Activated naive CD8-positive, alpha-beta T cell treated with anti-CD3 and anti-CD28 coated beads, Interleukin-2, amount 10 ng/mL, durations not matched to agents 7 days and 5 days (primary cell): ENCODE measurements at places on chromosomes 7 and 10.

- no peak for DNase-seq
These were observed 106.1 kb downstream of the CTBP2 start for GRCh38 chr10:125054216-125054615.

DNA sequence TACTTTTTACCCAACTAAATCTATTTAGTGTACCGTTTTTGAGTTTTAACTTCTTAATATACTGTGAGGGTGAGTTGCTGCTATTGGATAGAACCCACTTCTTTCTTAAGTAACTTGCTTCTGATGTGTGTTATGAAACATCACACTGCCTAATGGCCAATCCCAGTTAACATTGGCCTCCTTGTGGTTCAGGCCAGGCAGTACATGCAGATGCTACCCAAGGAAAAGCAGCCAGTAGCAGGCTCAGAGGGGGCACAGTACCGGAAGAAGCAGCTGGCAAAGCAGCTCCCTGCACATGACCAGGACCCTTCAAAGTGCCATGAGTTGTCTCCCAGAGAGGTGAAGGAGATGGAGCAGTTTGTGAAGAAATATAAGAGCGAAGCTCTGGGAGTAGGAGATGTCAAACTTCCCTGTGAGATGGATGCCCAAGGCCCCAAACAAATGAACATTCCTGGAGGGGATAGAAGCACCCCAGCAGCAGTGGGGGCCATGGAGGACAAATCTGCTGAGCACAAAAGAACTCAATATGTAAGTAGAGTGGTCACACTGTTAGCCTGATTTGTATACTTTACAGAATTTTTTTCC, 39.7 kb downstream of the TES start:
- no peak for DNase-seq

DNA sequence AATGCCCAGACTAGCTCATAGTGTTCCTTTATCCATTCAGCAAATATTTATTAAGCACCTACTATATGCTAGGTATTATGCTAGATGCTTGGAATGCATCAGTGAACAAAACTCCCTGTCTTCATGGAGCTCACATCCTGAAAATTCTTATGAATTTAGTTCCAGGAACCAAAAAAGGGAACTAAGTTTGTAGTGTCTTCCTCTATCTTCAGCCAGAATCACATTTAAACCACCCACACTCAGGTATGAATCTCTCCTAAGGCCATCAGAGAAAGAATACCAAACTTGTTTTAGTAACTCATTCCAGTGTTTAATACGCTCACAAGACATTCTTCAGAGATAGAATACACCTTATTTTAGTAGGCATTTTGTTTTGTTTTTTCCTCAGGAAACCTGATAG, 10.1 kb upstream of the EGR2 start:
- DNase-seq = no peak

- DNase-seq = no peak
These were observed 85.7 kb upstream of the GLCCI1 start for GRCh38 chr7:7882888-7883287.
